Activated T-cell treated with anti-CD3 and anti-CD28 coated beads, Interleukin-2, amount 50 U/mL, for 72 hours (primary cell): ENCODE measurements at places on chromosomes 11 and 22. TPM values are rescaled to one million over a fixed set of nuclear protein-coding genes. Genes with fewer than 3 reads are reported as not detected.

DNA sequence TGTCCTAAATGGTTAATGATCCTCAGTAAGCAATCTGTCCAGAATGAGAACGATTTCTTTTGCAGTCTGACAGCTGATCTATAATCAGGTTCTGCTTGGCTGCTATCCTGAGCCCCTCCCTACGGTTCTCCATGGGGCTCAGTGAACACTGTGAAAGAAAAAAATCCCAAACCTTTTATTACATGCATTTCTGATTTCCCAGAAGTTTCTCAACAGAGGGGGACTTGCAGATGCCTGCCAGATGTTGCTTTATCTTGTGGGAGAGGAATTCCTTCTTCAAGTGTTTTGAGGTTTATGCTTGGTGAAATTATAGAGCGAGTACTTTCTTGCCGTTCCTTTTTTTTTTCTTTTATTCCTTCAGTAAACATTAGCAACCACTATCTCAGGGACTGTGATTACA lies 531.9 kb upstream of the ISX start:
- H3K27ac ChIP-seq, result no peak overlapping the region
- no peaks in the 10 kb centered on the region for H3K27me3 ChIP-seq
- no peak for DNase-seq
- H3K36me3 ChIP-seq, result no peaks in the 10 kb centered on the region
- no peaks in the 10 kb centered on the region for H3K4me1 ChIP-seq
- no peak overlapping the region for H3K4me3 ChIP-seq

- no peaks in the 10 kb centered on the region for H3K36me3 ChIP-seq
- no peaks in the 10 kb centered on the region for H3K27me3 ChIP-seq
- no peaks in the 10 kb centered on the region for H3K4me1 ChIP-seq
- H3K27ac ChIP-seq, result no peak overlapping the region
- no peak overlapping the region for H3K4me3 ChIP-seq
- DNase-seq, result no peak
Observed at GRCh38 chr11:73322382-73323306, 14.6 kb downstream of the ARHGEF17 start.

Gene APOBEC3B
- 44.7 TPM for total RNA-seq

GRCh38 chr22:48885271-48885918 lies 942.3 kb downstream of the BRD1 start:
- H3K27me3 ChIP-seq, result no peaks in the 10 kb centered on the region
- DNase-seq, result no peak
- no peaks in the 10 kb centered on the region for H3K4me1 ChIP-seq
- no peak overlapping the region for H3K4me3 ChIP-seq
- no peaks in the 10 kb centered on the region for H3K36me3 ChIP-seq

DNA sequence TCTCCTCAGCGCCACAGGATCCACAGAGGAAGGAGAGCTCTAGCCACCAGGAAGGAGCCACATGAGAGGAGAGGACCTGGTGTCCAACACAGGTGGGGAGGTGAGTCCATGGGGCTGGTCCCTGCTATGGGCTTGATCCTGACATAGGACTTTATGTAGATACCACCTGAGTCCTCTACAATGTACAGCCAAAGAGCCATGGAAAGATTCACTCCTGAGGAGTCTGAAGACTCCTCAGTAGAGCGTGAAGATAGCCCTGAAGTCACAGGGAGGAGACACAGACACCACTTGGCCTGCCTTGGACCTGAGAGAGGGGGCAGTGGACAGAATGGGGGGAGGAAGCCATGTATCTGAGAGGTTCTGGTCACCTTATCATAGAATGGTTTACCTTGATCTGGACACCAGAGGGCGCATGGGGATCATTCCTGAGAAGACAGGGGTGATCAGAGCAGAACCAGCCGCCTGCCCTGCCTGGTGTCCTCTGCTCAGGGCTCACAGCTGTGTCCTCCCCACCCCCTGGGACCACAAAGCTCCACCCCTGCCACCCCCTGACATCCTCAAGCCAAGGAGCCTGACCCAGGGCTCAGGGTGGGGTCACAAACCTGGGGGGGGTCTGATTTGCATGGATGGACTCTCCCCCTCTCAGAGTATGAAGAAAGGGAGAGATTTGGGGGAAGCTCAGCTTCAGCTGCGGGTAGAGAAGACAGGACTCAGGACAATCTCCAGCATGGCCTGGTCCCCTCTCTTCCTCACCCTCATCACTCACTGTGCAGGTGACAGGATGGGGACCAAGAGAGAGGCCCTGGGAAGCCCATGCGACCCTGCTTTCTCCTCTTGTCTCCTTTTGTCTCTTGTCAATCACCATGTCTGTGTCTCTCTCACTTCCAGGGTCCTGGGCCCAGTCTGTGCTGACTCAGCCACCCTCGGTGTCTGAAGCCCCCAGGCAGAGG lies 77.0 kb downstream of the ZNF280B start:
- H3K27ac ChIP-seq, result no peak overlapping the region
- H3K4me3 ChIP-seq, result no peak overlapping the region
- no peaks in the 10 kb centered on the region for H3K36me3 ChIP-seq
- peak; percentile 74 for DNase-seq
- peaks cover 10% of the 10 kb centered on the region for H3K27me3 ChIP-seq
- no peaks in the 10 kb centered on the region for H3K4me1 ChIP-seq

DNA sequence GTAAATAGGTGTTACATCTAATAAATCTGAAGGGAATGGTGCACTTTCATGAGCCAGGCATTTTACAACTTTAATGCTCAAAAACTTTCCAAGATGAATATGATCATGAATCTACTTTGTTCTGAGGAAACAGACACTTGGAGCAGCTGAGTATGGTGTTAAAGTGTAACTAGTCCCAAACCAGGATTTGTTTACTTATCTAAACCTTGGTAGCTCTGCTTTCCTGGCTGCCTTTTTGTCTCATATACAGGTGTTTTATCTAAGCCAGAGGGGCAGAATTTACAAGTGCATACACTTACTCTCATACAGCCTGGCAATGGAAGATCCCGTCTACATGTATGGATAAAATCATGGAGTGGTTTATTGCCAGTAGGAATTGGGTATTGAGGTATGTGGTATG lies 171.5 kb downstream of the FAT3 start:
- DNase-seq, result no peak
- H3K27me3 ChIP-seq, result no peaks in the 10 kb centered on the region
- H3K27ac ChIP-seq, result no peak overlapping the region
- no peaks in the 10 kb centered on the region for H3K4me1 ChIP-seq
- H3K4me3 ChIP-seq, result no peak overlapping the region

Gene ANO9
- 56.5 TPM for total RNA-seq

DNA sequence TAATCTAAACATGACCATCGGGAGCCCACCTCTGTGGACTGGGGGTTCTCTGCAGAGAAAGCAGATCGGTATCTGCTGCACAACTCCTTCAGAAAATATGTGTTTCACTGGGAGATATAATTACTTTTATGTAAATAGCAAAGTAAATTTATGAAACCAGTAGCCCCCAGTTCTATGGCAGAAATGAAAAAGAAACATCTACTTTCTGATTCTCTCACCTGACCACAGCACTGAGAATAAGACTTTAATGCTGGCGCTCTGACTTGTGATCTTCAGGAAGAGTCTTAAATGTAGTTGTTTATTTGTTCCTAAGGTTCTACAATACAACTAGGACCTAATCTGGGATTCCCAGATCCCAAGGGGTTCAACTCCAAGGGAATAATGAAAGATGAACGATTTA lies 518.0 kb downstream of the DLG2 start:
- no peaks in the 10 kb centered on the region for H3K4me1 ChIP-seq
- no peak overlapping the region for H3K4me3 ChIP-seq
- no peaks in the 10 kb centered on the region for H3K36me3 ChIP-seq
- no peak for DNase-seq
- H3K27me3 ChIP-seq, result no peaks in the 10 kb centered on the region
- no peak overlapping the region for H3K27ac ChIP-seq

DNA sequence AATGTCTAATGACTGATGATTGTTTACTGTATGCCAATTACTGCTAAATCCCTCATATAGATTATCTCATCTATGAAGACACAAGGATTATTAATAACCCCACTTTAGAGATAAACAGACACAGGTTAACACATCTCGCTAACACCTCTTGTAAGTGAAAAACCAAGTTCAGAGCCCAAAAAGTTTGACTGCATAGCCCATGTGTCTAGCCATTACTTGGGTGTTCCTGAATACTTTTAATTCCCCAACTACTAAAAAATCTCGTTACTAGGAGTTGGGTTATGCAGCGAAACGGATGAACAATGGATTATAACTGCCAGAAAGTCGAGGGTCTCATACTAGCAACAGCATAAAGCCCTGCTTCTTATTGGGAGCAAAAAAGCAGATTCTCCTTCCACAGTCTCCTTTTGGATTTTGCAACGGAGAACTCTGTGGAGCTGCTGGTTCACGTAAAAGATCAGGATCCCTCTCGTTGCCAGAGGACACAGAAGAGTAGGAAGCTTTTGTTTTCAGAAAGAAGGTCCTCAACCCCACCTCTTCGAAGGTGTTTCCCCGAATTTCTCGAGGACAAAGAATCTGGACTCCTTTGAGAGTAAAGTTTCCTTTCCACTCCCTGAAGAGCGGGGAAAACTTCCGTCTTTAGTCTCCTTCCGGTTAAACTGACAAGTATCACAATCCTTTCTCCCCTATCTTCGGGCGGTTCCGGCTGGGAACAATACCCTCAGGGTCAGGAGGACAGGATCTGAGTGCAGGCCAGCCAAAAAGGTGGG lies 979 bp downstream of the ZBED5 start:
- peak overlapping the region; percentile 96 for H3K27ac ChIP-seq
- H3K36me3 ChIP-seq, result peaks cover 34% of the 10 kb centered on the region
- H3K4me1 ChIP-seq, result peaks cover 53% of the 10 kb centered on the region
- H3K4me3 ChIP-seq, result peak overlapping the region; percentile 94
- peak; percentile 30 for DNase-seq
- H3K27me3 ChIP-seq, result no peaks in the 10 kb centered on the region

DNA sequence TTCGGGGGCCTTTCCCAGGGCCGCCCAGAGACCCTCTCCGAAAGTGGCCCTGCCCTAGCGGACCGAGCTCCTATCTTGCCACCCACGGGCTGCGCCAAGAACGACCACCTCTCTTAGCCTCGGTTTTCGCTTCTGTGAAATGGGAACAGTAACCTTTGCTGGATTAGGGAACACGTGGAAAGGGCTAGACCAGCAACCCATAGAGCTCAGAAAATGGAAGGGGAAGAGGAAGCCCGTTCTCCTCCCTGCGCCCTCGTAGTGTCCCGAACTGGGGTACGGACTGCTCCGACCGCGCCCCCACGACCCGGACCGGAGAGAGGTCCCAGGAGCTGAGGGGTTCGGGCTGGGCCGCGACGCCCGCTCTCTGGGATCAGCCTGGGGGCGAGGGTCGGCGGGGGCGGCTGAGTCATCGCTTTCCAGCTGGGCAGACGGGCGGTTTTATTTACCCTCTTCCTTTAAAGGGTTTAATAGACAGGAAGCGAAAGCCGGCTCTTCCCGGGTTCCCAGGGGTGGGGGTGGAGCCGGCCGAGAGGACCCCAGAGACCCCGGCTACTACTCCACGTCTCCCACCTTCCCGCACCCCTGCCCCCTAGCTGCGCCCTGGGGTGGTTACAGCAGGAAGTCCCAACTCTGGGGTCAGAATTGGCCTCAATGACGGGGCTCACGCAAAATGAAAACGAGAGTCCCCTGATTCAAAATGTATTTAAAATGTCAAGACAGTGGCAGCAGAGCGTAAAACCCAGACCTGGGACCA lies 907 bp upstream of the PHLDA2 start:
- peak; percentile 71 for DNase-seq
- no peaks in the 10 kb centered on the region for H3K36me3 ChIP-seq
- peak overlapping the region; percentile 87 for H3K27ac ChIP-seq
- H3K27me3 ChIP-seq, result peaks cover 17% of the 10 kb centered on the region

Gene PGA5
- not detected for total RNA-seq

GRCh38 chr11:116070520-116070919 lies 566.3 kb upstream of the CADM1 start:
- H3K4me1 ChIP-seq, result no peaks in the 10 kb centered on the region
- H3K27me3 ChIP-seq, result peaks cover 6% of the 10 kb centered on the region
- no peaks in the 10 kb centered on the region for H3K36me3 ChIP-seq
- H3K27ac ChIP-seq, result no peak overlapping the region
- no peak for DNase-seq
